Nephron progenitor cell (in vitro differentiated cells): ENCODE measurements at places on chromosomes 3 and 15.

- DNase-seq, result no peak
These were observed 593.8 kb upstream of the GBE1 start for GRCh38 chr3:82355228-82355627.

GRCh38 chr3:171553086-171553485, 92.9 kb upstream of the TNIK start:
- no peak for DNase-seq

DNA sequence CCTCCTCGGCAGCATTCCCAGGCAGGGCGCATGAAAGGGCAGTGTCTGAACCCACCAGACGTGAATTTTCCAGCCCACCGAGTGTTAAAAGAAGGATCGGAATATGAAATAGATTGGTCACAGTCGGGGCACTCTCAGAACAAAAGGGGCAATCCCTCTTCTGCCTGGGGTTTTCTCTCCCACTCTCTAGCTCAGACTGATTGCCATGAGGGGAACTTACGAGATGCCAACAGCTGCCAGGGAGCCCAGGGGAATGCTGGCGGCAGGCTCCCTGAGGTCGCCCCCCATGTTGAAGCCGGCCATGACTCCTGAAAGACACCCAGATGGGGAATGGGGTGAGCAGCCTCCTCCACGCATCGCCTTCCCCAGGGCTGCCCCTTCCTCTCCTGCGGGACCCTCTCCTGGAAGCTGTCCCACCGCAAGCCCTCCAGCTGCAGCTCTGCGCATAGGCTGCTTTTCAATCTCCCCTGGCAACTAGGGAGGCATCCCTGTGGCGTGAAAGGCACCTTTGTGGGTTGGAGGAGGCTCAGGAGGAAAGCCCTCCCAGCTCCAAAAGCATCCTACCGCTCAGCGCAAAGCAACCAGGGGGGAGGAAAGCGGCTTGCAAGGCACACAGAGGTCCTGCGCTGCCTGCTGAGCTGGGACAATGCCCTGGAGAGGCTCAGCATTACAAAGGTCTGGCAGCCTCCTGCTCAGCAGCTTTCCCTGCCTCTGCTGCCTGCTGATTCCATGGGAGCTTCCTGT, 64.8 kb upstream of the HEG1 start:
- DNase-seq, result peak; percentile 30

DNA sequence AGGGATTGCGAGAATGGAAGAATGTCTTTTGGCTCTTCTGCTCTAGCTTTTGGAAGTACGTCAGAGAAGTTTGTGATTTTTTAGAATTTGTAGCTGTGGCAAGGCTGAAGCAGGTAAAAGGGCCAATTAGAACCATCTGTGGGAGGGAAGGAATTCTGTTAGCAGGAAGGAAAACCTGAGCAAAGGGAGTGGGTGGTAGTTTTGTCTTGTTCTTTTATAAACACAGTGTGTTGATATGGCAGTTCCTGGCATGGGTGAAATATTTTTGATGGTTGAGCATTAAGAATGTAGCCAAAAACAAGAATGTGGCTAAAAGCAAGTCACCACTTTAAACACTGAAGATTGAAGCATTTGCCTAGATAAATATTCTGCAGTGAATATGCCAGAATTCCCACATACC, 23.8 kb downstream of the DAG1 start:
- DNase-seq, result no peak

DNA sequence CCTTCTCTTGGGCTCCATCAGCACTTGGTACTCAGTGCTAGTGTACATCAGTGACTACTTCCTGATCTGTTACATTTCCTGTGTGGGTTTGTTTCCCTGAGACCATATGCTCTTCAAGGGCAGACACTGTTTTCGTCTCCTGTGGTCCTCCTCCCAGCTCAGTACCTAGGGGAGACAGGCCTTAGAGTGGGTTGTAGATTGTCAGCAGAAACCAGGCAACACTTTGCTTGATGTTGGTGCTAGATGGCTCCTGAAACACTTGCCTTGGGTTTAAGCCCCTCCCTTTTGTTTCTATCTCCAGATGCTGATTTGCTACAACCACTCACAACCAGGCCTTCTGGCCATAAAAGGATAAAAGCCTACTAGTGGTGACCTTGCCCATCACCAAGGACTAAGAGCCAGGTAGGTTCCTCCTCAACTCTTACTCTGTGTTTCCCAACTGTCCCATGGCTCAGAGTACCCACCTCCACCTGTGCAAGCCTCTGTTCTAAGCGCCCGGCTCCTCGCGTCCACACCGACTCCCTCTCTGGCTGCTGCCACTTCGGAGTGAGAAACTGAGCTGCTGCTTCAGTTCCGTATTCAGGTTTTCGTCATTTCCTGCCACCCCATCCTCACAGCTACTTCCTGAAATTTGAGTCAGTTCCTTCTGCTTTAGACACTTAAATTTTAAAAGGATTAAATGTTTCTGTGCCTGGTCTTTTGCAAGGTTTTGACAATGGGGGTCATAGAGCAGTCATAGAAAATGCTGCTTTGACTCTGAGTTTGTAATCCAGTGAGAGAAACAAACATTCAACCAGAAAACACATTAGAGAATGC, at the start of gene HCLS1:
Gene HCLS1 (minus strand): TSS at position 548 of the 816 bp plus-strand sequence. CDS start 2,556 bp downstream, outside the sequence.
- no peak for DNase-seq

DNA sequence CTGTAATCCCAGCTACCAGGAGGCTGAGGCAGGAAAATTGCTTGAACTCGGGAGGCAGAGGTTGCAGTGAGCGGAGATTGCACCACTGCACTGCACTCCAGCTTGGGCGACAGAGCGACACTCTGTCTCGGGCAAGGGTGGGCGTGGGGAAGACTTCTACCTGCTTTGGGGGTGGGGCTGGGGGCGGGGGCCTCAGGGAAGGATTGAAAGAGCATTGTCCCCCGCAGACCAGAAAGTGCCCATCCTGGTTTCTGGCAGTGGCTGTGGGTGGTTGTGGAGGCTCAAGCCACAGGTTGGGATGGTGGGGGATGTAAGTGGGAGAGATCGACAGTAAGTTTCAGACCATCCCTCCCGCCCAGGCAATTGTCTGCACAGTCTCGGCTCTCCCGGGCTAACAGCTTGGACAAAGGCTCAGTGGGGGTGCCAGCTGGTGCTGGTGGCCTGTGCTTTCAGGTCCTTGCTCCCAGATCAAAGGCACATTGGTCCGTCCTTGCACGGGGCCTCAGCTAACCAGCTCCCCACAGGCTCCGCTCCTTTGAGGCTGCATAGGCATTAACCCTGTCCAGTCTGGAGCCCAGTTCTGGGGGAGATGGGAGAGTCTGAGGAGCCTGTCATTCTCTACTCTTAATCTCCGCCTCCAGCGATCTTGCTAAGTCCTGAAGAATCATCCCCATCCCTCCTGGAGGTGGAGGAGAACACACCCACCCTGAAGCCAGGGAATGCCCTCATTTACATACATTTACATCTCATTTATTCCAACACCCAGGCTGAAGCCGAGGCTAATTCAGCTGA, 8.6 kb downstream of the SCN5A start:
- DNase-seq, result no peak
